ENCODE measurements at places on chromosomes 2 and 18. TPM values are rescaled to one million over a fixed set of nuclear protein-coding genes. Genes with fewer than 3 reads are reported as not detected.

Gene CFAP210
- not detected for total RNA-seq

Gene SULT1C2
- not detected for total RNA-seq

Gene UGT1A6
- 0.79 TPM for total RNA-seq

Gene SCN3A
- not detected for total RNA-seq

Gene GPR45
- total RNA-seq = not detected

Gene NFATC1
- 3.9 TPM for total RNA-seq

Gene UGP2
- total RNA-seq = 117 TPM

Gene DES
- under 0.01 TPM for total RNA-seq

All from placental epithelial cell (primary cell).